ENCODE measurements at places on chromosomes 11 and 22. TPM values are rescaled to one million over a fixed set of nuclear protein-coding genes. Genes with fewer than 3 reads are reported as not detected.

DNA sequence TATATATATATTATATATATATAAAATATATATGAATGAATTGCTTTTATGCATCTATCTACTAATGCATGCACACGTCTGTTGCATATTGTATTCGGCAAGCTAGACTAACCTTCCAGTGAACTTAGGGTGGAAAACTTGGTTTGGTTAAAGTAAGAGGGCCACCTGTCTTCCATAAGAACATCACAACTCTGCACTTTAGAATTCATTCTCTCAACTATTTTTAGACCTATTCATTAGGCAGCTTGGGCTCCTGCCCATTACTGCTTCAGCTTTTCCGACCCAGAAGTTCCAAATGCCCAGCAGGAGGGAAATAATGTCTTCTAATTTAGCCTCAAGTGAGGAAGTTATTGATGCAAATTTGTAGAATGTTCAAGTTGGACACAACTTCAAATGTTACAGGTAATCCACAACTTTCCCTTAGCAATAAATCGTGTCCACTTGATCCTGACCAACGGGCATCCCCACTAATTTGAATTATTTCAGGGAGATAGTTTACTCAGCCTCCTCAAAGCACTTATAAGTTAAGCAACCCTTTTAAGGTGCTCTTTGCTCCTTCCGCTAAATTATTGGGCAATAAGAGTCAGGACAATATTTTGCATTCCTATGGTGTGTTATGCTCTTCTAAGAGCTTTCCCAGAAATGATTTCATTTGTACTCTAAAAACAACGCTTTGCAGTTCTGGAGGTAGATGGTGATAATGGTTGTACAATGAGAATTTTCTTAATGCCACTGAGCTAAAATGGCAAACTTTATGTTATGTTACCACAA, 132.3 kb downstream of the OPCML start:
- no peak for DNase-seq

DNA sequence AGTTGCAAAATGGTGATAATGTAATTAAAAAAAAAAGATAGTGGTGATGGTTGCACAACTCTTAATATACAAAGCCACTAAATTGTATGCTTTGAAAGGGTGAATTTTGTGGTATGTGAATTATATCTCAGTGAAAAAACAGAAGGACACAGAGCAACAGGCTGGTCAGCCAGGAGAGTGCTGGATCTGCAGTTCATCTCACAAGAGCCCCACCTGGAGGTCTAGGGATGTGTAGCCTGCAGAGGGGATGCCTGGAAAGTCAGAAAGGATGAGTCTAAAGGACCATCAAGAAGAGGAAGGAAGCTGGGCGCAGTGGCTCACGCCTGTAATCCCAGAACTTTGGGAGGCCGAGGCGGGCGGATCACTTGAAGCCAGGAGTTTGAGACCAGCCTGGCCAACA, 9.0 kb downstream of the POLR3H start:
- no peak for DNase-seq

DNA sequence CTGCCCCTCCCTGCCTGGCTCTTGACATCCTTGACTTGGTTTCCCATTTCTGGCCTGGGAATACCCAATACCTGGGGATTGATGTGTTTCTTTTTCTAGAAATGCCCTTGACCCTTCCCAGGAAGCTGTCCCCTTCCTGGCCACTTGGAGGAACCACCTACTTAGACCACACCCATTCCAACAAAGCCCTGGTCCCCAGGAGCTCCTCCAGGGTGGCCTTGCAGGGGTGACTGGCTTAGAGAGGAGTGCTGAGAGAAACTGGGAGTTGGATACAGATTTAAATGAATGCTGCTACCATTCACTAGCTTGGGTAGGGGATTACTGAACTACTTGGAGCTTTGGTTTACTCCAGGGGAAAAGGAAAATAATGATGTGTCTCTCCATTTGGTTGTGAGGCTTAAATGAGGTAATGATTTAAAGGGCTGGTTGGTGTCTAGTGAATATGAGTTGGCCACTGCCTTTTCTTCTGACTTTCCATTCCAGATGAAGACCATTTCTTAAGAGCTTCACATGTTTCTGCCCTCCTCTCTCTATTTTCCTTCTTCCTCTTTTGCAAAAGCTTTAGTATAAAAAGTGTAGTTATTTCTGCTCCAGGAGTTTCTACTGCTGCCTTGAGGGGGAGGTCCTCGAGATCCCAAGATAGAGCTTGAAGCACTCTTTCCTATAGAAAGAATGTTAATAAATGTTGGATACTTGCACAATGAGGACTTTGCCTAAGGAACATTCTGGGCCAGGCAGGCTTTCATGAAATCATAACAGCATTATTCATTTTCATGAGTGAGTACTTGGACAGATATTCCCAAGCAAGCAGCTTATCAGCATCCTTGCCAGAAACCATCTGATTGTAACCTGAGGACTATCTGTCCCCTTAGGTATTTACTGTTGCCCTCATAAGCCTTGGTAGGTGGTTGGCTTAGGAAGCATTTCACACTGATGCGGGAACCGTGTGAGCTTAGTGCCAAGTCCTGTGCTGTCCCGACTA, 22.4 kb downstream of the PANX1 start:
- no peak for DNase-seq

DNA sequence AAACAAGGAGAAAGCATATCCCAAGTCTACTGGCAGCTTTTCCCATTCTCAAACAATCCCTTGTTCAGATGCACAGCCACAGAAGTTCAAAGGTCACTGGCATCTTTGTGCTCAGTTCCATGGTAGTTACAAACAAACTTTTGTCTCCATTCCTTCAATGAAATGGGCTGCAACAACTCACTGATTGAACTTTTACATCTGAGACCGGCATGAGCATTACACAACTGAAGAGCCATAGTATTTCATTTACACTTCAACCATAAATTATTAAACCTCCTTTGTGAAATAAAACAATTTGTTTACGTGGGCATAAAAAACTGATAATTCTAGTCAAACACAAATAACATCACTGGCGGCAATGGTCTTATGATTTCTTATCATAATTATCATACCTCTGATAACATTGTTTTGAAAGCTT, 67.8 kb upstream of the ARHGAP32 start:
- no peak for DNase-seq

DNA sequence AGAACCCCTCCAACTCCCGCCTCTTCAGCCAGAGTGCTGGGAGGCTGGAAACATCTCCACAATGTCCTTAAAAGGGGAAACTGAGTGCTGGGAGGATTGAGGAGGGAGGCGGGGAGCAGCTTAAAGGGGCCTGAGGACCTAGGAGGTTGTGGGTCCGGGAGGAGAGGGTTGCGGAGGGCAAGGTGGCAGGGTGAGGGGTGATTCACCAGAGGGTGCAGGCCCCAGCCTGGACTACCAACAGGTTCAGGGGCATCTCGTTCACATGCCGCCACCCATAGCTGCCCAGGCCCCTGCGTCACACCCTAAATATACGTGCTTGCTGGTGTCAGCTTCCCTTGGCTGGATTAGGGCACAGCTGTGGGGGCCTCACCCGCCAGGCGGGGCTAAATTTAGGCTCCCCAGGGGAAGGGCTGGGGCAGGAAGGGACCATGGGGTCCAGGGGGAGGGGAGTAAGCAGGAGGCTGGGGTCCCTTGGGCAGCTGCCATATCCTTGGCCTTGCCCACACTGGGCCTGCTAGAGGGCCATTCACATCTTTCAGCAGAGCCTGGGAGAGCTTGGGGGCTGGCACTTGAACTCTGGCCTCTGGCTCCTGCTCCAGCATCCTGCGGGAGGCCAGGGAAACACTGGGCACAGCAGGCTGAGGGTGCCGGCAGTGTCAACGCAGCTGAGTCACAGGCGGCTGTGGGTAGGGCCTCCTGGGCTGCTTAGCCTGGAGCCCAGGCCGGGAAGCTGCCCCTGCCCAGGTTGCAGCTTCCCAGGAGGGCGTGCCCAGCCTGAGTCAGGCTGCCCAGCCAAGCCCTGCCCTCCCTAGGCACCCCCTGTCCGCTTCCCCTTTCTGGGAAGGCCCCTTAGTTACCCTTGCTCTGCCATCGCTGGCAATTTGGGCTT, 1.3 kb downstream of the EHBP1L1 start:
- DNase-seq, result peak; percentile 95

DNA sequence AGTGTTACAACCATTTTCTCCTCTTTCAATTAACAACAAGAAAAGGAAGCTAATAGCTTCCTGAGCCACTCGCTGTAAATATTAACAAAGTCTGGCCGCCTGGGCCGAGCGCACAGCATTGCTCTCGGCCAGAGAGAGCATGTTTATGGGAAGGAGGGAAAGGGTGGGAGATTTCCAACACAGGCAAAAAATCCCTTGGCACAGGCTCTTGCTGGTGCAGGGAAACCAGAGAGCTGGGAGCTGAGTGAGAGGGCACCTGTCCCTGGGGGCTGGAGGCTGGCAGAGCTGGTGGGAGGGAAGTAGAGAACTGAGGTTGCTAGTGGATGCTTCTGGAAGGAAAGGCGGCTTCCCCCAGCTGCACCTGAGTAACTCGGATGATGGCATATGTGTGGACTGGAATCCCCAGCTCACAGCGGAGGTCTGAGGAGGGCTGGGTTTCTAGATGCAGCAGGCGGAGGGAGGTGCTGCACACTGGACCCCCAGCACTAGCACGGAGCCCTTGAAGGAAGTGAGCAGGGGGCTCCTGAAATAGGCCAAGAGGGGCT, 59.6 kb downstream of the FLRT1 start:
- no peak for DNase-seq

- DNase-seq, result peak; percentile 91
These were observed 82.5 kb upstream of the PICALM start for GRCh38 chr11:86151174-86152005.

DNA sequence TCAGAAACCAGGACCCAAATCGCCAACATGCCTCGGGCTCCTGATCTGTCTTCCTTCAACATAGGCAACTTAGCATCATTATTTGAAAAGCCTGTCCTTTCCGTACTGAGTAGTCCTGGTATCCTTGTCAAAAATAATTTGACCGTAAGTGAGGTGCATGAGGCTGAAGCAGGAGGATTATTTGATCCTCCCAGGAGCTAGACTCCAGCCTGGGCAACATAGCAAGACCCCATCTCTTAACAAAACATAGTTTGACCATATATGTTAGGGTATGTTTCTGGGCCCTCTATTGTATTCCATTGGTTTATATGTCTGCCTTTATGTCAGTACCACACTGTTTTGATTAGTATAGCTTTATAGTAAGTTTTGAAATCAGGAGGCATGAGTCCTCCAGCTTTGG, 112.5 kb downstream of the MICAL3 start:
- no peak for DNase-seq

- no peak for DNase-seq
These were observed 65.6 kb downstream of the SHANK2 start for GRCh38 chr11:71186806-71187205.

- peak; percentile 76 for DNase-seq
These were observed 21.0 kb upstream of the GNB1L start for GRCh38 chr22:19875531-19876313.

GRCh38 chr11:37404231-37404630, 806.2 kb upstream of the RAG2 start:
- no peak for DNase-seq

DNA sequence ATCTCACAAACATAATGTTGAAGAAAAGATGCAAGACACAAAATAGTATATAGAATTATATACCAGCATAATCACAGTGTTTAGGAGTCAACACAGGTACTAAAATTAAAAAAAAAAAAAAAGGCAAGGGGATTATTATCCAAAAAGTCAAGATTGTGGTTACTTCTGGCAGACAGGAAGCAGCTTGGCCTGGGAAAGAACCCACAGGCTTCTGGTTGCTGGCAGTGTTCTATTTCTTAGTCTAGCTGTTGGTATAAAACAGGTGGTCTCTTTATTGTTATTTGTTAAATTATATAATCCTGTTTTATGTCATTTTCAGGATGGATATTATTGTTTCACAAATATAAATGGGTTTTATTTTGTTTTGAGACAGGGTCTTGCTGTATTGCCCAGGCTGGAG, 54.0 kb downstream of the C11orf58 start:
- DNase-seq, result peak; percentile 35

GRCh38 chr22:28922540-28923244, 39.3 kb downstream of the ZNRF3 start:
- no peak for DNase-seq

DNA sequence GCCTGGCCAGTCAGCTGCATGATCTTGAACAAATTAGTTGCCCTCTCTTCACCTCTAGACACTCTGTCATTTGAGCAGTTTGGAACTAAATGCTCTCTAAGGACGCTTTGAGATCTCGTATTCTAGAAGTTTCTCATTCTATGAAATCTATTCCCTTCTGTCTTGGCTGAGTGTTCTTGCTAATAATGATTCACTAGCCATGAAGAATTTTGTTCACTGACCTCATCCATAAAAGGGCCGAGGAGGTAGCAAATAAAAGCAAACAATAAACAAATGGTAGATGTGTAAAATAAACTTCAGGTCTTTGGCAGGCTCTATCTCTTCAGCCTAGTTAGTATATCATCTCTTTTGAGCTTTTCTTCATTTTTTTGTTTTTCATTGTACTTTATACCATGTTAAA, 76.6 kb downstream of the USP35 start:
- no peak for DNase-seq

DNA sequence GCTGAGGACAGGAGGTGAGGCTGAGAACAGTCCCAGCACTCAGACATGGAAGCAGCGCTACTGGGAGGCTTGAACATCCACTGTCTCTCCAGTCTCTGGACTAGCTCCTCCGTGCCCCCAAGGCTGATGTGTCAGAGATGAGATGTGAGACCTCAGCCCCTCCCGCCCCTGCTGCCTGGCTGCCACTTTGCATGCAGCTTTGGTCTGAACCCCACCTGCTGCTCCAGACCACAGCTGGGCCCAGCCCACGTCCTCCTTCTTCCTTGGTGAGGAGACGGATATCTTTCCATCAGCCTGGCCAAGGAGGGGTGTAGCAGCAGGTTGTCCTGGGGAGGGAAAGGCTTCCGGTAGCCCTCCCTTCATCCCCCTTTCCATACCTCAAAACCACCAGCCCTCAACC, 148.0 kb upstream of the B3GAT1 start:
- DNase-seq, result peak; percentile 30

The SEC14L2 gene
- 12.7 TPM for total RNA-seq

The AGBL2 gene
- 0.42 TPM for total RNA-seq

The ZBTB16 gene
- total RNA-seq, result not detected

The CHRM1 gene
- not detected for total RNA-seq

The PATE2 gene
- 0.29 TPM for total RNA-seq

The CDKN1C gene
- total RNA-seq, result 5.1 TPM

The IGLL1 gene
- total RNA-seq, result not detected
